Activated naive CD8-positive, alpha-beta T cell treated with anti-CD3 and anti-CD28 coated beads for 36 hours (primary cell): ENCODE measurements at places on chromosomes 7 and 10.

DNA sequence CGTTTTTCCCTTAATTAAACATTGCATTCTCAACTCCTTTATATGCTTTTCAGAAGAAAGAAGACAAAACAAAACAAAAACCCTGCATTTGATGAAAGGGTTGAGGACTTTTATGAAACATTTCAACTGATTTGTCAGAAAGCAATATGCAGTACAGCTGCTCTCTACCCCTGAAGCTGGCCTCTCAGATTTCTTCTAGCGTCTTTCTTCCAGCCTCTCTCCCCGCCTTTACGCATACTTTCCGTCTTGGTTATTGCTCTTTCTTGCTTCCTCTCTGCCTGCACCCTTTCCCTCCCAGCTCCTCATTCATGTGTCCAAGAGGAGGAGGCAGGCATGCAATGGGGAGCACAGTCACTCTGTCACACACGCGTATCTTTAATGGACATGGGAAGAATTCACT is 91.0 kb upstream of the COL1A2 start:
- no peak for DNase-seq

- no peak for DNase-seq
Observed at GRCh38 chr10:125091891-125092290, 68.5 kb downstream of the CTBP2 start.

DNA sequence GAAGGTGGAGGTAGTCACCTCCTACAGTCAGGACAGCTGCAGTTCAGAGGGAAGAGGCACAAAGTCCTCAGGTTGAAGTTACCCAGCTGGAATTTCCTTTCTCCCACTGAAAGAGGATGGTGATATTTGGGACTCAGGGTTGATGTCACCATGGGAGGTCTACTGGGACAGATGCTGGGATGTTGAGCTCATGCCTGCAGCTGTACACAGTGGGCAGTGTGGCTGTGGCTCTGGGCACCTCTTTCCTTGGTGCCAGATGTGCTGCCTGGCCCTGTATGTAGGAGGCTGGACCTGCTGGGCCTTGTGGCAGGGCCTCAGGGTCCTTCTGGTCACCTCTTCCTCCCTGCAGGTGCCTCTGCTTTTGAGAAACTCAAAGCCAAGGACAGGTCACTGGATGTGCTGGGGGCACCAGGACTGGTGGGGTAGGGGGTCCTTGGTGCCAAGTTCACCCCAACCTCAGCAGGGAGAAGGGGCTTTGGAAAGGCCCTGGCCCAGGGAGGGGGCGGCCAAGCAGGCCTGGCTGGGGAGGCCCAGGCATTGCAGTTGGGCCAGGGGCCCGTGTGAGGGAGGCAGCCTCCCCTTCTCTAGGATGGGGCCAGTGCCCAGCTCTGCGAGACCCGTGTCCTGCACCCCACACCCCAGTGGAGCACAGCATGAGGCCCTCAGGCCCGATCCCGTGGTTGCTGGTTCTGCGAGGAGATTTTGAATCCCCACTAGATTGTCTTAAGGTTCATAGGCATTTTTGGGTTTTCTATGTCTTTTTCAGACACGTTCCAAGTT is 103.1 kb downstream of the BMS1 start:
- DNase-seq = no peak

GRCh38 chr7:92827464-92828120 is 8.8 kb downstream of the CDK6 start:
- DNase-seq = no peak

DNA sequence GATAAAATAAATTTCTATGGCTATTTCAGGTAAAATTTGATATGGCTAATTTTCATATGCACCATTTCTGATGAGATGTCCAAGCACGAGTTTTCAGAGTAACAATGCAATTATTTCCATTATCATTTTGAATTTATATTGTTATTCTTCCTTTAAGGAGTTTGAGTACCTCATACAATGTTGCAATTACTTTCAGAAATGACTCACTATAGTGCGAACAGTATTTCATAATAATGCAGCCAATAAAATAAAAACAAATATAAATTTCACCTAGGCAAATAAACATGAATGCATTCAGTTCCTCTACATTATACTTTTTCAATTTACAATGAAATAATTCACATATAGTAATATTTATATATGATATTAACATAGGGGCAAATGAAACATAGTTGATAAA is 78.8 kb upstream of the LRRN3 start:
- no peak for DNase-seq

- DNase-seq = no peak
Observed at GRCh38 chr7:16609842-16610450, 35.6 kb downstream of the ANKMY2 start.

- DNase-seq = no peak
Observed at GRCh38 chr10:48460182-48460581, 144.7 kb downstream of the ARHGAP22 start.

DNA sequence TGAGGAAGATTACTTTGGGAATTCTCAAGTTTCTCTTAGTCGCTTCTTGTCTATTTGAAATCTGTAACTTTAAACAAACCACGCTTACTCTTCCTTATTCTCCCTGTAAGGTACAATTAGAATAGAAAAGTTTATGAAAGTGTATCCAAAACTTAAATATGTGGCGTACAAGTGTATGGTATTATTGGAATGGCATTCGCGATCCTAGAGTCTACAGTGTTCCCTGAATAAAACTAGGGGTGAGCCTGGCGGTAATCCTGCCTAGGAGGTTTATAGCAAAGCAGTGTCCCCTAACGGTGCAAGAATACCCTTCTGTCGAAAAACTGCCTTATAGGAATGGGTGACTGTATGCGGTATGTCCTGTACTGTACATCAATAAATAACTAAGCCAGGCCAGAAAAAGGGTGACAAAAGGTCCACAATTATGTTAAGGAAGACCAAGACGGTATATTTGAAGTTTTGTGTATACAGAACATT is 1.2 kb downstream of the TASOR2 start:
- no peak for DNase-seq

GRCh38 chr10:22427890-22428571 is 82.7 kb downstream of the SPAG6 start:
- no peak for DNase-seq

DNA sequence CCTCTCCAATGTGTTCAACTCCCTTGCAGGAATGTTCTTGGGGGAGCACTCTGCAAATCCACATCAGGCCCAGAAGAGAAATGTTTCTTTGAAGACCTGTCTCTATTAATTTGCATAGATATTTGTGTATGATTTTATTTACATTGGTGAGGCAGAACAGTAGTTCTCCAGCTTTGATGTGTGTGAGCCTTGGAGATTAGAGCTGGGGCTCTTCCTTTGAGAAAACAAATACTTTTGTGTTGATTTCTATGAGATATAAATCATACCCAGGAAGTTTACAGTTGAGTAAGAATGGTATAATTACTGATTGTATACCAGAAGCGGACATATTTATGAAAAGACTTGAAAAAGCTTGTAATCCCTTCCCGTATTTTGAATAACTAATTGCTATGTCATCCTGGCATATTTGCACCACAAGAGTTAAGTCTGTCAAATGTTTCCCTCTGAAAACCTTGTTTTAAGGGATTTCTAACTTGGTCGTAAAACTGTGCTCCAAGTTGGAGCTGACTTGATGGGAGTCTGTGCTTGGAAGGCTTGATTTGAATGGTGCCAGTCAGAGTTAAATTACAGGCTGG is 468.5 kb downstream of the LRMDA start:
- no peak for DNase-seq

- DNase-seq = no peak
Observed at GRCh38 chr10:57513637-57514036, 754.1 kb downstream of the IPMK start.

DNA sequence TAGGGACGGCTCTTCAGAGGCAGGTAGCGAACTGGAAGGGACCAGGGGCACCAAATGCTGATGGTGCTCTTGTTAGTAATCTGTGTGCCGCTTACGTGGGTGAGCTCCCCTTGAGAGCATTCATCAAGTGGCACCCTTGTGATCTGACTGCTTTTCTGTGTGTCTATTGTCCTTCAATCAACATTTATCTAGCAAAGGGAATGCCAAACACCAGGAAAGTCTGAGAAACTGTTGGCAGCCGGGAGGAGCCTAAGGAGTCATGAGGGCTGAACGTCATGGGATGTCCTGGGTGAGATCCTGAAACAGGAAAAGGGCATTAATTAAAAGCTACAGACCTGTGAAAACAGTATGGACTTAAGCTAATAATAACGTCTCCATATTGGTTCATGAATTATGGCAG is 733.1 kb downstream of the TYW1 start:
- no peak for DNase-seq
